ENCODE measurements at places on chromosomes 11 and 22. TPM values are rescaled to one million over a fixed set of nuclear protein-coding genes. Genes with fewer than 3 reads are reported as not detected.

- peaks cover 22% of the 10 kb centered on the region for H3K4me1 ChIP-seq
- H3K27me3 ChIP-seq, result peaks cover 4% of the 10 kb centered on the region
- peaks cover 29% of the 10 kb centered on the region for H3K36me3 ChIP-seq
Observed at GRCh38 chr22:28773461-28773867, 969 bp downstream of the CCDC117 start.

PRR14L gene
- total RNA-seq, result 65.2 TPM

GRCh38 chr11:86983021-86983488, 27.9 kb upstream of the FZD4 start:
- no peak overlapping the region for H3K4me3 ChIP-seq
- no peak for DNase-seq
- H3K4me1 ChIP-seq, result no peaks in the 10 kb centered on the region
- H3K36me3 ChIP-seq, result no peaks in the 10 kb centered on the region

ACP2 gene
- total RNA-seq, result 31.8 TPM

DNA sequence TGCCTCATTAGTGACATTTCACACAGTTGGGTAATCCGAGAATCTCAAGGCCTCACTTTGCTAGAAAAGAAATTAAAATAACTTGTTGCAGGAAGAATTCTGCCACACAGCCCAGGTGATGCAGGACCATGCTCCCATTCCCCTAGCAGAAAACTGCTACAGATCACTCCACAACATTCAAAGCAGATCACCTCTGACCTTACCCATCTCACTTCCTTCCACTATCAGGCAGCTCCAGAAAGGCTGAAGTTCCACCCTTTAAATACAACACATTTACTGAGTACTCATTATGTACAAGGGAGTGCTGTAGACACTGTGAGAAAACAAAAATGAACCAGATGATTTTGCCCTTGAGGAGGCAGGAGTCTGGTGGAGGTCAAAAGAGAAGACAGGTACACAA, 231.0 kb downstream of the TTC28 start:
- peaks cover 20% of the 10 kb centered on the region for H3K27me3 ChIP-seq
- H3K27ac ChIP-seq, result no peak overlapping the region
- DNase-seq, result no peak
- H3K4me3 ChIP-seq, result no peak overlapping the region
- H3K4me1 ChIP-seq, result peaks cover under 1% of the 10 kb centered on the region

OR5P2 gene
- total RNA-seq, result not detected

- H3K36me3 ChIP-seq, result no peaks in the 10 kb centered on the region
- no peaks in the 10 kb centered on the region for H3K27me3 ChIP-seq
- H3K4me1 ChIP-seq, result no peaks in the 10 kb centered on the region
- DNase-seq, result no peak
- no peak overlapping the region for H3K4me3 ChIP-seq
- no peak overlapping the region for H3K27ac ChIP-seq
Observed at GRCh38 chr11:29963036-29963435, 53.8 kb downstream of the KCNA4 start.

OR51T1 gene
- not detected for total RNA-seq

Data from activated T-helper 1 cell treated with anti-CD3 and anti-CD28 coated beads, Interleukin-12 subunit alpha, Interleukin-12 subunit beta, Interleukin-2, Interleukin-4 antibody, amounts not matched to agents 30 ng/mL and 10 ng/mL and 1 ng/mL, durations not matched to agents 14 hours and 24 hours and 36 hours (primary cell).